ENCODE measurements at places on chromosomes 5 and 9.

GRCh38 chr5:136665331-136665730, 300.0 kb upstream of the TRPC7 start:
- DNase-seq, result no peak

- no peak for DNase-seq
Measured at GRCh38 chr9:121368745-121369144, 1.3 kb downstream of the STOM start.

- DNase-seq, result no peak
Measured at GRCh38 chr5:149799119-149799623, 69.1 kb downstream of the PPARGC1B start.

DNA sequence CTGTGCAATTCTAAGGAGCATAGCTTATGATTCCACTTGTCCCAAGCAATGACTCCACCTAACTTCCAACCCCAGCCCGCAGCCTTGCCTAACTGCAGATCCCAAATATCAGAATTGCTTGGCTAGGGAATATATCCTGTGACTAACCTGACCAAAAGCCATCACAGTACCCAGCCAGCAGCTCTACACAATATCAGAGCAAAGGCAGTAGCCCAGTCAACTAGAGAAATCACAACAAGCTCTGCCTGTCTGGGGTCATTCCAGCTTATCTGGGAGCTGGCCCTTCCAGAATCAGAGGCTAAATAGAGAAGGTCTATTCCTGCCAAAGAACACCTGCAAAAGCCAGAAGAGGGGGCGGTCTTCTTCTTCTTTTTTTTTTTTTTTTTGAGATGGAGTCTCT, 9.3 kb upstream of the KIAA1958 start:
- no peak for DNase-seq

- DNase-seq, result no peak
Measured at GRCh38 chr5:53913941-53914340, 353.5 kb downstream of the NDUFS4 start.

DNA sequence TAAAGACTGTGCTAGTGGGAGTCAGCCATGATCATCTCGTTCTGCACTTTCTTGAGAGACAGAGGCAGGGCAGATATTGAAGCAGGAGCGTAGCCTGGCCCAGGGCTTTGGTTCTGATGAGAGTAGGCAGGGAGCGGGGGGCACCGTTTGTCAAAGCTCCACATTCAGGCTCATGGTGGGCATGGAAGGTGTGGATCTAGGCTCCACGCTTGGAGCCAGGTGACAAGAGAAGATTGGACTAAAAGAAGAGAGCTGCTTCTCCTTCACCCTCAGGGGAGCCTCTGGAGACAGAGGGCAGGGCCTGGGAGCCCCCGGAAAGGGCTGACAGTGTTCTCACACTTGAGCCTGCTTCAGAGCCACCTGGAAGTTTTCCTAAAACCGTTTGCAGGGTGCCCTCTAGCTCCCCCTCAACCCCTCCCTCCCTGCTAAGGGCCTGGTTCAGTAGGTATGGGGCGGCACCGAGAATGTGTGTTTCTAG, 24.7 kb upstream of the FCN2 start:
- no peak for DNase-seq

GRCh38 chr9:131697097-131697496, 42.8 kb downstream of the RAPGEF1 start:
- DNase-seq, result no peak

DNA sequence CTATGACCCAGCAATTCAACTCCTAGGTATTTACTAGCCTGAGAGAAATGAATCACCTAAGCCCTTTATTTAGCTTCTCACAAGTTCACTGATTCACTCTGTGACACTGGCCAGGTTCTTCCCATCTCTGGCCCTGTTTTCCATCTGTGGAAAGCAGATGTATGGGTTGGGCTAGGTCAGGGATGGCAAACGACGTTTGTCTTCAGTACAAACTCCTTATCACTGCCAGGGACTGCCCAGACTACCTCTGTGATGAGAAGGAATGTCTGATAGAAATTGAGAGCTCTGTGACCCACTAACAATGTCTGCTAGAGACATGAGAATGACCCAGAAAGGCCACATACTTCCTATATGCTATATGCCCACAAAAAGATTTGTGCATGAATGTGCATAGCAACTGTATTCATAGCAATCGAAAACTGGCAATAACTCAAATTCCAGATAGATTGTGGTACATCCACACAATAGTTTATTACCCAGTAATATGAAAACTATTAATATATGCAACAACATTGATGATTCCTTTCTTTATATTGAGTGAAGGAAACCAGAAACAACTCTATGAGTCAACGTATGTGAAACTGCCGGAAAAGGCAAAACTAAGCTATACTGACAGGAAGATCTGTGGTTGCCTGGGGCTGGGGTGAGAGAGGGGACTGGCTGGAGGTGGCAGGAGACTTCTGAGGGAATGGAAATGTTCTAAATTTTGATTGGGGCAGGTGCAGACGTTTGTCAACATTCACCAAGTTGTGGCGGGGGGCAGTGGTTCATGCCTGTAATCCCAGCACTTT, 32.0 kb upstream of the ADAM19 start:
- DNase-seq, result no peak

- no peak for DNase-seq
Measured at GRCh38 chr9:134477342-134477925, 151.2 kb downstream of the RXRA start.

DNA sequence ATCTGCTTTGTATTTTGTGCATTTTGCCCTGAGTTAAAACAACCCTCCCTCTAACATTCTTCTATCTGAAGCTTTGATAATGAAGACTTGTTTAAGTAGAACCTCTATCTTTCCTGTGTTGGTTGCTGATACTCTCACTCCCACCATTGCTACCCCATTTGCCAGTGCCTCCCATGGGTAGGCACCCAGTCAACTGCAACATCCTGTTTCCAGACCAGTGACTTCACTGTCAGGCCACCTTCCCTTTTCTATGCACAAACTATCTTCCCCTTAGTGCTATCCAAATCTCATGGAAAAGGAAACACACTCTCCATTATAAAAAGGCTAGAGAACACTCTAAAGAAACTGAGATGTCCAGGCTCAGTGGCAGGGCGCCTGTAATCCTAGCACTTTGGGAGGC, 5.6 kb upstream of the IARS1 start:
- DNase-seq, result no peak

- no peak for DNase-seq
Measured at GRCh38 chr5:165227515-165227914, 1722.1 kb downstream of the MAT2B start.

DNA sequence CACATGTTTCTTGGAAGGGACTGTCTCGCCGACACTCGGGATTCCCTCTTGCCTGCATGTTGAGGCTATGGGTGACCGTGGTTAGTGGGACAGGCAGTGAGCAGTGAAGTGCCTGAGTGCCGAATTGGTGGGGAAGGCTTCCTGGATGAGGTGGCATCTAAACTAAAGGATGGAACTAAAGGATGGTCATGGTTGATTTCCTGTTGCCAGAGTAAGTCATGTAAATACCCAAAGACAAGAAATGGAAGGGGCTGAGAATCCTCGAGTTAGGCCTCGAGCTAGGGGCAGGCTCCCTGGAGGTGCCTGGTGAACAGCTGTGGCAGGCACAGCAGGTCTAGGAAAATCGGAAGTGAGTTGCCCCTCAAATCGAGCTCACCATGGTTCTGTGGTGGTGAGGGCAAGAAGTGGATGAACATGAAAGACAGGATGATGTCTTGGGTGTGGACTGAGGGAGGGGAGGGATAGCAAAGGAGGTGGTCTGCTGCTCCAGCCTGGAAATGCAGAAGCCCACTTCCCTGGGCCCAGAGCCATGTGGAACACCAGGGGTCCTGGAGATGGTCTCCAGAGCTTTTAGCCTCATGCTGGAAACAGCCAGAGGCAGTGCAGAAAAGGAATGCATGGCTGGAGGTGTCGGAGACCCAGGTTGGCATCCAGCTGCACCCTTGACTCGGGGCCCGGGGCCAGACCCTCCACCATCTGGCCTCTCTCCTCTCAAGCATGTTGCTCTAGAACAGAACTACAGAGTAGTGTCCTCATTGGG, 12.2 kb downstream of the CD74 start:
- no peak for DNase-seq

DNA sequence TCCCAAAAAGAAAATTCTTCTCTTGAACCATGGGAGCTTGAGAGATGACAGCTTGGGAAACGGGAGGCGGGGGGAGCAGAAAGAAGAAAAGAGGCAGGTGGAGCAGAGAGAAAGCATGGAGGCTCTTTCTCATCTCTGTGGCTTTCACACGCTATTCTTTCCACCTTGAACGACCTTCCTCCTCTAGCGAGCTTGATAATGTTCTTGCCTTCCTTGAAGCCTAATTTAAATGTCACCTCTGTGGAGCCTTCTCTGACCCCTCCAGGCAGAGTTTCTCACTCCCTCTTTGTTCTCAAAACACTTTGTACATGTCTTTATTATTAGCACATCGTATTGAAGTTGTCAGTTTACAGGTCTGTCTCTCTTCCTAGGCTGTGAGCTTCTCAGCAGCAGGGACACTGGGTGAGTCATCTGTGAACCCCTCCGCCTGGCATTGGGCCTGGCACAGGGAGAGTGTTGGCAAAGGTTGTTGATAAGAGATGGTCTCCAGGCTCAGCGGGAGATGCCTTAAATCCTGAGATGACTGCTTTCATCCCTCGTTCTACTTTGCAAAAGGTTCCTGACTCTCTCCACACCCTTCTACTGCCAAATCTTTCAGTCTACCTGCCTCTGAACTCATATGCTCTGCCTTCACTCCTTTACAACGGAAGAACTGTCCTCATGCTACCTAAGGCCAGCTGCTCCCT, 14.1 kb upstream of the STRBP start:
- no peak for DNase-seq

GRCh38 chr9:72140586-72140985, 8.7 kb upstream of the GDA start:
- DNase-seq, result no peak

DNA sequence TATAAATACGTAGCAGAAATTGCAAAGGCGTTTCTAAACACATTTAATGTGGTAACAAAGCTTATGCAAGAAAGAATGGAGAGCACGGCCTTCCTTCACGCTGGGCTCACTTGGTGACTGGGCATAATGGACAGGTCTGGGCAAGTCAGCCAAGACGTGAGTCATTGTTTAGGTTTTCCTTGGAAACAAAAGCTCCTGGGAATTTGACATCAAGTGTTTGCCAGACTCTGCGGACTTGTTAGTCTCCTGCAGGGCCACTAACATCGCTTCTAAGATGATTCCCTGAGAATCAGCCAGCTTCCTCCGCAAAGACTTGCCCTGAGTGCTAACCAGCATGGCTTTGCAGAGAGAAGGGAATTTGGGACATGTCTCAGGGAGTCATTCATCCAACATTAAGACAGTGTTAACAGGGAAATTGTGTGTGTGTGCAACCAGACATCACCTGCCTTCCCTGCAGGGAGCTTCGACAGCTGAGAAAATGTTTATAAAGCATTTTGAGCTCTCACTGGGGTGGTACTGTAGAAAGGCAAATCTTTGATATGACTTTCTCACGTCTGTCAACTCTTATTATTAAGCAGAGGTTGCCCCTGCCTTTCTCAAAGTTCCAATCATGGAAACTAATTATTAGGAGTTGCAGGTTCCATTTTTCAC, 182.5 kb downstream of the NTRK2 start:
- no peak for DNase-seq

DNA sequence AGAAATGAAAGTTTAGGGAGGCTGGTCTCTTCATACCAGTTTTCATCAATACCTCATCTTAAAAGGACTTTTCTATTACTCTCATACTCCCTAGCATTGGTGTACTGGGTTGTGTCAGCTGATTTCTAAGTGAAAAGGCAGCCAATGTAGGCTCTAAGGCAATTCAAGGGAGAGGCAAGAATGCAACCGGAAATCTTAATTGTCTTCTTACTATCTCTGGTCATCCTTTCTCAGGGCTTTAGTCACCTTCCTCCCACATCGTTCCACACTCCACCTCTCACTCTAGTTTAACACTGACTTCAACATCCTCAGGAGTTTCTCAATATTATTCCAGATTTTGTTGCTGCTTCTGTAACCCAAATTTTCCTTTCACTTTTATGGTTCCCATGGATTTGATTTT, 281.8 kb upstream of the RFX3 start:
- DNase-seq, result no peak

- no peak for DNase-seq
Measured at GRCh38 chr5:96006291-96006690, 44.6 kb upstream of the ELL2 start.

DNA sequence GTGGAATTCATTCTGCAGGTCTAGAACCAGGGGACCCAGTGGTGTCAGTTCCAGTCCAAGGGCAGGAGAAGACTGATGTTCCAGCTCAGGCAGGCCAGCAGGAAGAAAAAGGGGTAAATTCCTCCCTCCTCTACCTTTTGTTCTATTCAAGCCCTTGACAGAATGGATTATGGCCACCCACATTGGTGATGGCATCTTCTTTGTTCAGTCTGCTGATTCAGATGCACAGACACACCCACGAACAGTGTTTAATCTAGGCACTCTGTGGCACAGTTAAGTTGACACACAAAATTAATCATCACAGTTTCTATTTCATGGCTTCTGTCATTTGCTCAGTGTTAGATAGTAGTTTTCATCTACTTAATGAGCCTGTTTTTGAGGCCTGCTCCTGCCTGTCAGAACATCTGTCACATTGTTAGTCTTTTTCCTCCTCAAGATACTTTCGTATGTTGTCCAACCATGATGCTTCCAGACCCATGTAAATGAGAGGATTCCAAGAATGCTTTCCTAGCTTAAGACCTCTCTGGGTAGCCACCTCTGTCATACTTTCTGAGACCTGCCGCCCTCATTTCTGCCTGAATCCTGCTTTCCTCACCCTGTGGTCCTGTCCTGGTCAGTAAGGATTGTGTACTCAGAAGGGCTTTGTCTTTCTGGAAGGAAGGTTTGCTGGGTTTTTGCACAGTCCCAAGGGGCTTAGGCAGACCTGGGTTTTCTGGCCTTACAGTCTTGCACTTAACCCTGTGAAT, 72.5 kb downstream of the SPIN1 start:
- no peak for DNase-seq

- no peak for DNase-seq
Measured at GRCh38 chr9:25677301-25678146, 720 bp downstream of the TUSC1 start.

DNA sequence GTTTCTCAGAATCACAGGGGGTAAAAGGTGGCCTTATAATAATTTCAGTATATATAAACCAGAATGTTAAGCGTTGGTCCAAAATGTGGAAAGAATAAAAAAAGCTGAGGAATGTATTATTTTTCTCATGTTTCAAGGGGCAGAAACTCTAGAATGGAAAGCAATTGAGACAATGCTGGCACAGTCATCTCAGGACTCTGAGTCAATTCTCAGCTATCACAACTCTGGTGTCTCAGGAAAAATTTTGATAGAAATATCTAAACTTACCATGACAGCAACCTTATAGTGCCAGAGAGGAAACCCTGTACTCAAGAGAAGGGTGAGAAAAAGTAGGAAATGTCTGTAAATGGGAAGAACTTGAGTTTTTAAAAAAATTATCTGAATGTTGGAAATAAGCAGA, 1189.4 kb upstream of the NUDT12 start:
- DNase-seq, result no peak

DNA sequence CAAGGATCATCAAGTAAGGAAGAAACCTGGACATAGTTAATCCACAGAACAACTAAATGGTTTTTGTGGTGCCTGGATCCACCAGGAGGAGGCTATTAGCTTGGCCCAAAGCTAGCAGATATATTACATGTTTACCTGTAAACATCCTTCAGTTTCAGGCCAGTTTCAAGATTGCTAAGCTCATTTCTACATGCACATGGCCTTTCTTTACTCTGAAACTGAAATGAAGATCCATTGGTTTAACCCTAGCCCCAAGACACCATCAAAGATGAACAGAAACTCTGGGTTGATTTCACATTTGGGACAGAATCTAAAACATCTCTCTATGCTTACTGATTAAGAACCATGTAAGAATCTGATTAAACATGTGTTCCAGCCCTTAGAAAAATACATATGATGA, 611.8 kb downstream of the TLE1 start:
- no peak for DNase-seq

GRCh38 chr5:2482778-2483177, 268.7 kb downstream of the IRX2 start:
- no peak for DNase-seq

Measured in stimulated activated CD4-positive, alpha-beta T cell treated with anti-CD3 and anti-CD28 coated beads, TNF-alpha, amount 100 ng/mL, for 1 hour (primary cell).